ENCODE measurements at places on chromosomes 7 and 10.

GRCh38 chr10:108850138-108850854, 1073.0 kb downstream of the XPNPEP1 start:
- DNase-seq, result no peak

DNA sequence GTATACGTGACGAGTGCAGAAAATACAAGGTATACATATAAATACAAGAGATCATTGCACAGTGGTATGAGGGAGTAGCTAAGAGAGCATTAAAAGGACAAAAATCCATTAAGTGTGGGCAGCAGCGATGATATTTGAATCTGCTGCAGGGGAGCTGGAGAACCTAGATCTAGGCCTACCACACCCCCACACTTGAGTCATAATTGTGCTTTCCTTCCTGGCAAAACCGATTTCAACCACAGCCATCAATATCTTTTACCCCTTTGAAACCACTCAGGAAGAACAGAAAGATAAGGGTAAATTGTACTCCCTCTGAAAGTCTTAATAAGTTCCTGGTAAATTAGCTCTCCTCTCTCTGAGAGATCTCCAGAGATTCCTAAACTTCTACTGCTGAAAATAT, 345.0 kb downstream of the SORCS1 start:
- DNase-seq, result no peak

DNA sequence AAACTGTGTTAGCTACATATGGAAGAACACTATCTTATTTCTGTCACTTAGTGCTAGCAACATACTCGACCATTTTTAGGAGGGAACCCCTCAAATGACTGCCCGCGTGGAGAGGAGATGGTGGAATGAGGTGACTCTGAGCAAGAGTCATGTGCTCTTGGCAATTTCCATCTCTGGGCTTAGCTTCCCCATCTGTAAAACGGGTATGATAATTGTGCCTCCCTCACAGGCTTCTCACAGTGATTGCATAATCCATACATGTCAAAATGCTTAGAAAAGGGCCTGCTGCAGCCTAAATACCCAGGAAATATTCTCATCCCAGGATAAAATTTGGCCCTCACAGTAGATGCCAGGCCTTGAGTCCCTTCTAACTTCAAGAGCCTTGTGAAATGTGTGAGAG, 86.6 kb downstream of the WDFY4 start:
- no peak for DNase-seq

- no peak for DNase-seq
Observed at GRCh38 chr10:93287775-93288174, 194.4 kb downstream of the MYOF start.
